ENCODE measurements at places on chromosomes 13 and 19.

DNA sequence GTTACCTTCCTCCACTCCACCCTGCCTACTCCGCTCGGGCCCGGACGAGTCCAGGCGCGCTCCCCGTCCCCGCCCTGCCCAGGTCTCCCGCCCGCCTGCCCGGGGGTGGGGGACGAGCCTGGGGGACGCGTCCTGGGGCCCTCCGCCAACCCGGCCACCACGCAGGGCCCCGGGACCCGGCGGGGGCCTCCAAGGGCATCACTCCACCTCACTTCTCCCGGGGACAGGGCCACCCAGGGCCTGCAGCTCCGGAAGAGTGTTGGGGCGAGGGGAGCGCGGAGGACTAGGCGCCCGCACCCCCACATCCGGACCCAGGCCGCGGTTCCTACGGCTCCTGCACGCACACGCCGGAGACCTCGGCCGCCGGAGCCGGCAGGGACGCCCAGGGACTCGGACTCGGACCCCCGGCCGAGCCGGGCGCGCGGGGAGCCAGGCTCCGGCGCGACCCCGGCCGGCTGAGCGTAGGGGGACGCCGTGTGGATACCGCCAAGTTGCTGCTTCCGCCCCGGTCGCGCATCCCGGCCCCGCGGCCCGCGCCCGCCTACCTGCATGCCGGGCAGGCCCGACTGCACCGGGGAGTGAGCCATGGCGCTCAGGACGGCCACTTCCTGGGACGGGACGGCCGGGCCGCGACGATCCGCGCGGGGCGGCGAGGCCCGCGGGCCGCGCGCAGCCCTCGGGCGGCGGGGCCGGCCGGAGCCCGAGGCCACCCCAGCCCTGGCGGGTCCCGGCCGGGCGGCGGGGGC is 534 bp downstream of the STK24 start:
- peak; percentile 71 for DNase-seq

DNA sequence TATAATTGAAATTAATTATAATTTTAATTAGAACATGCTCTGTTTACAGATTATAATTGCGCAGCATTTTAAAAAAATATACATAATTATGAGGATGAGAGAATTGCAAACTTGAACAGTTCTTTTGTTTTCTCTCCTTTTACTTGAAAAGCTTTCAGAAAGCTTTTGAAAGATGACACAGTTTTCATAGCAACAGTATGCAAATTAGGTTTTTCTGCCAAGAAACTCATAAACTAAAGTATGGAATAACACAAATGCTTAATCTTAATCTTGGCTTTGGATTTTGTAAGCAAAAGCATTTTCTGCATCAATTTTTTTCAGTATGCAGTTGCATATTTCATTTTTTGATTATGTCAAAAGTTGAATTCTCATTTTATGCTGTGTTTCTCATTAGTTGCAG is 32.8 kb upstream of the AKAP11 start:
- no peak for DNase-seq

GRCh38 chr19:10295305-10295846 is 5.6 kb downstream of the ICAM5 start:
- no peak for DNase-seq

DNA sequence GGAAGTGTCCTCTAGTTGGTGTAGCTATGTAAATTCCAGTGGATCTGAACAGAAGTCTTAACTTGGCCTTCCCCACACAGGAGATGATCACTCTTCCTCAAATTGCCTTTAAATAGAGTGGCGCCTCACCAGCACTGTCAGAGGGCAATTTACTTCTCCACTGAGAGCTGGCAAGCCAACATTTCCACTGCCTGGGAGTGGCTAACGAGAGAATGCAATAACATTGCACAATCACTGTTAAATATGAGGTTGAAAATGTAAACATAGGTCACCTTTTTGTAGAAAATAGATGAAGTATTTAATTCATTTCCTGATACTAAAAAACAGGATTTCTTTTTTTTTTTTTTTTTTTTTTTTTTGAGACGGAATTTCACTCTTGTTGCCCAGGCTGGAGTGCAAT is 55.4 kb upstream of the UBL3 start:
- no peak for DNase-seq

DNA sequence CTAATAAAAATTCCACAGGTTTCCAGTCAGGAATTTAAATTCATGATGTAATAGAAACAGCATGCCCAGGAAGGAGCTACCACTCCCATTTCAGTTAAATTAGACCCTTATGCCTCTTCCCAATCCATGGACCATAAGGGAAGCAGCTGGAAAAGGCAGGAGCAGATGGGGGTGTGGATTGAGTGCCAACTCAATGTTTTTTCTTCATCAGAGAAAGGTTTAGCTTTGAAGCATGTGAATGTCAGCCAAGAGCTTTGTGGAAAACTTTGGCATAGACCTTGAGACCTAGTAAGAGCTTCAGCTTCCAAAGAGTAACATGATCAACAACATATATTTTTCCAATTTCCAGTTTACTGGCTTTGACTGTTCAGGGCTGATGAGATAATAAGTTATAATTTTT is 2139.9 kb downstream of the PCDH9 start:
- no peak for DNase-seq

DNA sequence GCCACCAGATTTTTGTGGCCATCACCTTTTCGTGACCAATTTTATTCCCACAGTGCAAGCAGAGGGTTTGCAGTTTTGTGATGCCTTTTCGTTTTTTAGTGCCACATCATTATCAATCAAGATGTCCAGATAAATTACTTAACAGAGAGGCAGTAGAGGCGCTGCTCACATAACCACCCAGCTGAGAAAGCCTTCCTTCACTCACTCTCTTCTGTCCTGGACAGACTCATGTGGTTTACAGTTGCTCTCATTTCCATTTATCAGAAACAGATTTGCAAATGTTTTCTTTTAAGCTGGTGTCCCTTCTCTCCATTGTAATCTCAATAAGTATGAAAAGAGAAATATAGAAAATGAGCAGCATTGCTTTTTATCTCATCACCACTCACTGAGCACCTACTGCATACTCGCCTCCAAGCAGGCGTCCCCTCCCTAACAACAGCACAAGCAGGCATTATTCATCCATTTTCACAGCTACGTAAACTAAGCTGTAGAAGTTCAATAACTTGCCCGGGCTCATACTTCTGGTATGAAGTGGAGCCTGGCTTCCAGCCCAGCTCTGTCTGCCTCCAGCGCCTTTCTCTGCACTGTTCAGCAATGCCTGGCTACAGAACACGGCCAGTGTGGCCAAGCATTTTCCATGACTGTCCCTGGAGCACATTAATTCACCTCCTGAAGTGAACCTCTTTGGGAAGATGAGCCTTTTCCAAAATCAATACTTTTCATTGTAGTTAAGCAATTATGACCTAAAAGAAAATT is 34.6 kb upstream of the KATNAL1 start:
- DNase-seq = peak; percentile 94

GRCh38 chr13:33106656-33107360 is 90.6 kb downstream of the KL start:
- no peak for DNase-seq
